ENCODE measurements at places on chromosomes 12 and 14.

GRCh38 chr12:6167327-6168280 is 32.6 kb upstream of the CD9 start:
- DNase-seq: peak; percentile 81

GRCh38 chr12:131441060-131441396 is 269.9 kb upstream of the SFSWAP start:
- no peak for DNase-seq

DNA sequence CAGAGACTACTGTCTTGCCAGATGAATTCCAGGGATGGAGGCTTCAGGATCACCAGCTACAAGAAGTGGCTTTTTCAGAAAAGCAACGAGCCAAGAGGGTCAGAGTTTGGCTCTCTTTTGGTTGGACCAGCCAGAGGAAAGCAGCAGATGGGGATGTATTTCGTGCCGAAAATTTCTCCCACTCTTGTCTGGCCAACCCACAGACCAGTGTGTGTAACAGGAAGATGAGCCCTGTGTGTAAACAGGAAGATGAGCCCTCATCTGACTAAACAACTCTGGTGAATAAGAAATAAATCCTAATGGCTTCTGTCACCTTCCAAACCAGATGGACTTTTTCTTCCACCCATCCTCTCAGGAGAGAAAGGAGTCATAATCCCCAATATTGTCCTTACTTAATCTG is 13.1 kb downstream of the GPR68 start:
- DNase-seq: no peak

DNA sequence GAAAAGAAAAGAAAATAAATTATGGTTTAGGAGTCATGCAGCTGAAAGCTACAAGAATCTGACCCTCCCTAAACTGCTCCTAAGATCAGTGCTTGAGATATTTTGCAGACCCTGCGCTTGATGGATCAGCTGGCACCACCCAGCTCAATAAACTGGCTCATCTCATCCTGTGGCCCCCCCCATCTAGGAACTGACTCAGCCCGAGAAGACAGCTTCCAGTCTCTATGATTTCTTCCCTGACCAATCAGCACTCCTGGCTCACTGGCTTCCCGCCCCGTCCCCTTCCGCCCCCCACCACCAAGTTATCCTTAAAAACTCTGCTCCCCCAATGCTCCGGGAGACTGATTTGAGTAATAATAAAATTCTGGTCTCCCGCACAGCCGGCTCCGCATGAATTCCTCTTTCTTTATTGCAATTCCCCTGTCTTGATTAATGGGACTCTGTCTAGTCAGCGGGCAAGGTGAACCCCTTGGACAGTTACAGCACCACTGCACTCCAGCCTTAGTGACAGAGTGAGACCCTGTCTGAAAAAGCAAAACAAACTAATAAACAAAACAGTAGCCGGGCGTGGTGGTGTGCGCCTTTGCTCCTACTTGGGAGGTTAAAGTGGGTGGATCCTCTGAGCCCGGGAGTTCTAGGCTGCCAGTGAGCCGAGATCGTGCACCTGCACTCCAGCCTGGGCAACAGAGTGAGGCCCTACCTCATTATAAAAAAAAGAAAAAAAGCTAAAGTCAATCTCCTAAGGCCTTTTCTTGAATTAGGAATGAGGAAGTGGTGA is 24.5 kb upstream of the SPTLC2 start:
- DNase-seq: no peak
